ENCODE measurements at places on chromosomes 16 and 17. TPM values are rescaled to one million over a fixed set of nuclear protein-coding genes. Genes with fewer than 3 reads are reported as not detected.

Gene ZNF668
- 13.1 TPM for total RNA-seq

Gene SBK1
- total RNA-seq: 68.1 TPM

DNA sequence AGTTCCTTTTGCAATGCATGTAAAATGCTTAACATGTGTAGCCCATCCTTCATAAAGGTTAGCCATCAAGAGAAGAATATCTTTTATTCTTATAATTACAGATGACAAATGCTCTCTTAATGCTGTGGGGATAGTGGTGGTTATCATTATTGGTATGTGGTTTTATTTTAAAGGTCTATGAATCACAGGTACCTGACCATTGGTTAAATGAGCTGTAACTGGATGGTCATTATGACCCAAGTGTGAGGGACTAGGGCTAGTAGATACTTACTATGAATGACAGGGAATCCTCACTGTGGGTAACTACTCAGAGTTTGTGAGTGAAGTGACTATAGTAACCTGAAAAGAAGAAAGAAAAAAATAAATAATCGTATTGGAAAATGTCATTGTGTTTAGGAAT lies 78.8 kb downstream of the CDRT15 start:
- no peaks in the 10 kb centered on the region for H3K36me3 ChIP-seq
- no peak overlapping the region for H3K27ac ChIP-seq
- DNase-seq: no peak

GRCh38 chr17:18959071-18959844 lies 7.3 kb downstream of the SLC5A10 start:
- no peak for DNase-seq
- H3K27me3 ChIP-seq: no peaks in the 10 kb centered on the region
- H3K36me3 ChIP-seq: no peaks in the 10 kb centered on the region
- no peak overlapping the region for H3K27ac ChIP-seq

DNA sequence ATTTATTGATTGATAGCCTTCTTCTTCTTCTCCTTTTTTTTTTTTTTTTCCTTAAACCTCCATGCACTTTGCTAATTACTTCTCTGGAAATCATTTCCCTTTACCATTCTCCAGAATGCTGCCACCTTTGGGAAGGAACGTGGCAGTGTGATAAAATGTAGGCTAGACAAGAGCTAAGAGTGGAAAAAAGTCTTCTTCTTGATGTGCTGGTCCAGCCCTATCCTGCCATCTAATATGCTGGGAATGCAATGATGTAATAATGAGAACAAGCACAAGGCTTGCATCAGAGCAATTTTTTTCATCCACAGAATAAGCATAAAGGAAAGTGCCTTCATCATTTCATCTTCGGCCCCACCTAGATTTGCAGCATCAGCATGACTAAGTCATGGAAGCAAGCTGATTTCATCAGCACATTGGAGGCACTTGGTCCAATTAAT lies 128.7 kb upstream of the ZFHX3 start:
- DNase-seq: no peak
- no peaks in the 10 kb centered on the region for H3K36me3 ChIP-seq
- peaks cover 13% of the 10 kb centered on the region for H3K4me1 ChIP-seq
- no peak overlapping the region for H3K4me3 ChIP-seq
- H3K27ac ChIP-seq: no peak overlapping the region
- no peaks in the 10 kb centered on the region for H3K27me3 ChIP-seq
